ENCODE measurements at places on chromosomes 13 and 19.

DNA sequence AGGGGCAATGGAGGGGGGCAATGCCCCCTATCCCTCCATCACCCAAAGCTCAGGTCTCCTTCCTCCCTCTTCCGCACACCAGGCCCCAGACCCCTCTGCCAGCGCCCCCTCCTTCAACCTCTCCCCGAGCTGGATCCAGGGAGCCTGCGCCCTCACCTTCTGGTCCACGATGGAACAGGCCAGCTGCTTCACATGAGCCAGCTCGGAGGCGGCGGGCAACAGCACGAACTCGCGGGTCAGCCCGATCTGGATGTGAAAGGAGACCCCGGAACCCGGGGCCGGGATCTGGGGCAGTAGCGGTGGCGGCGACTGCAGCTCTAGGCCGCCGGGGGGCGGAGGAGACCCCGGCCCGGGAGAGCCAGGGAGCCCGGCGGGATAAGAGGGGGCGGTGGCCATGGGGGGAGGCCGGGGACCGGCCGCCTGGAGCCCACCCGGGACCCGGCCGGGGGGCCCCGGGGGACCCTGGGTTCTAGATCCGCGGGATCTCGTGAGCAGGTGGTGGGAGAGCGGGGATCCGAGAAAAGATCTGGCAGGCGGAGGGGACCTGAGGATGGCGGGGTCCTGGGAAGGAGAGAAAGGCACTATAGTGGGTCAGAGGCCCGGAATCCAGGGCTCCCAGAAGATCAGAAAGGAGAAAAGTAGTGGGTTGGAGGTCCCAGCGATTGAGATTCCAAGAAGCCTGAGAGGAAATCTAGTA, 791 bp downstream of the PRKD2 start:
- DNase-seq = no peak

- no peak for DNase-seq
Observed at GRCh38 chr19:41849067-41849466, 4.2 kb downstream of the DMRTC2 start.

DNA sequence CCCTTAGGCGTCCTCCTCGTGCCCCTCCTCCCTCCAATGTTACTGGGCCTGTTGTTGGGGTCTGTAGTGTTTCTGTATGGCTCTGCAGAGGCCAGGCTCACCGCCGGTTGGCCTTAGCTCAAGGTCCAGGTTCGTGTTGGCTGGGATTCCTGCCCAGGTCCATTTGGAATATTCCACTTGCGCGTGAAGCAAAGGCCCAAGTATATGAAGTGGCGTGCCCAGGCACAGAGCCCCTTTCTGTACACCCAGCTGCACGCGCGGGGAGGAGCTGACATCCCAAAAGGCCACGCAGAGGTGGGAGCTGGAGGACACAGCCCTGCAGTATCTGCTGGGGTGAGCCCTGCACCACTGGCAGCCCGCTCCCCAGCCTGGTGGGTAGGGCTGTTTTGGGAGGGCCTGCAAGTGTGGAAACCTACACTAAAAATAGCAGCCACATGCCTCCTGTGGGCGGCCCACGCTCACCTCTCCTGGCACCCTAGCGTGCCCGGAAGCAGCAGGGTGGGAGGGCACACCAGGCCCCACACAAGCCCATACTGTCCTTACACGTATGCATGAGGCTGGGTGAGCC, 30.2 kb downstream of the CRTC1 start:
- no peak for DNase-seq

DNA sequence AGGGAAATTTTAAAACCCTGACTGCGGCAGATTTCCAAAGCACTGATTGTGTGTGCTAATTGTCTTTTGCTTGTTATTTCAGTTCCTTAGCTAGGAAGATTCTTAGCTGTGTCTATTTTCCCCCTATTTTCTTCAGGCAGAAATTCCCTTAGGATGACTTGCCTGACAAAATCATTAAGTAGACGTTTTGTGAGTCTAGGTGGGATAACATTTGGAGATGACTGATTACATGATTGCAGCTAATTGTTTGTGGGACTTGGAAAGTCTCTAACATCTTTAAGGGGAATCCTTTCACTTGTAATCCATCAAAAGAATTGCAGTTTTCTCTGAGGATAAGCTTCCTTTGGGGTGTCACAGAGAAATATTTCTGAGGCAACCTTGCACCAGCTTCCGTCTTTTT, 228.0 kb downstream of the OXGR1 start:
- no peak for DNase-seq

DNA sequence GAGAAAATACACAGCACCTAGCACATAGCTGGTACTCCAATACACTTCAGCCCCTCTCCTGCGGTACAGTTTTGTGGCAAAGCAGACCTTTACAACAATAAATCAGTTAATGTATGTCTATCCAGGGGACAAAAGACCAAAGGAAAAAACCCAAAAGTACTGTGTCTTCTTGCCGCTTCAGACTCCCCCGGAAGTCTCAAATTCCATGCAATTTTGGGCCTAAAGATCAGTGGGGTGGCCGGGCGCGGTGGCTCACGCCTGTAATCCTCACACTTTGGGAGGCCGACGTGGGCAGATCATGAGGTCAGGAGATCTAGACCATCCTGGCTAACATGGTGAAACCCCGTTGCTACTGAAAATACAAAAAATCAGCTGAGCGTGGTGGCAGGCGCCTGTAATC, 16.2 kb downstream of the CARS2 start:
- DNase-seq = no peak

GRCh38 chr19:18000915-18001776, 6.8 kb upstream of the ARRDC2 start:
- no peak for DNase-seq

DNA sequence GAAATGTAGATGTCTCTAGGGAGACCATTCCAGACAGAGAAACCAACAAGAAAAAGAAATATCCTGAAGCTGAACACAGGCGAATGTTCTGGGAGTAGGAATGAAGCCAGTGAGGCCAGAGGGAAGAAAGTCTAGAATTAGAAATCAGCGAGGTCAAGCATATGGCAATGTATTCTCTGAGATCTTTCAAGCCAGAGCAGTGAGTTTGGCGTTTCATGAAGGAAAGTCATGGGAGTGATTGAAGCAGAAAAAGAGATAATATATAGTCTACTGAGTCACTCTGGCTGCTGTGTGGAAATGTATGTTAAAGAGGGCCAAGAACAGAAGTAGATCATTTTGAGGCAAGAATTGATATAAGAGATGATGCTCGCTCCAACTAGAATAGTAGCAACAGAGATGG, 576.0 kb downstream of the PCDH17 start:
- no peak for DNase-seq

- peak; percentile 71 for DNase-seq
Observed at GRCh38 chr13:22665506-22665905, 515.3 kb upstream of the SGCG start.

DNA sequence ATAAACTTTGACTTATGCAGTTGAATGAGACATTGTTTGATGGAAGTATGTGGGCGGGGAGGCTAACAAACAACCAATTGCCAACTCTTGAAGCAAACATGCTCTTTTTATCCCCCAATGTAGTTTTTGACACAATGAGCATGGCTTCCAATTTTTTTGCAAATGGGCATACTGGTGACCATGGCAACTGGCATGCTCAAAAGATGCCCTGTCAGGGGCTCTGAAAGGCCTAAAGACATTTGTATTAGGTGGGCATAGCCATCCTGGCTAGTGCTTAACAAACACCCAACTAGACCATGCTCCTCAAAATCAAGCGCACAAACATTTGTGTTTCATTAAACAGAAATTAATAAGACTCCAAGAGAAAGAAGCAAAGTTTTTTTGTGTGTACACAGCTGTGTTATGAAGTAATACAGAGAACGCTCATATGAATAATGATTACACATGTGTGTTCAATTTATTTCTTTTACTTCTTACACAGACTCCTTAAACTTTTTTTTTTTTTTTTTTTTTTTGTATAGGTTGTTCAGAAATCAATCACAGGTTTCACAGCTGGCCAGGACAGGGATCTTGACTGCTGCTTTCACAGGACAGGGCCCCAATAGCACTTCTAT, 95.6 kb downstream of the DLEU7 start:
- DNase-seq = no peak

GRCh38 chr13:60328073-60328472, 68.9 kb upstream of the TDRD3 start:
- DNase-seq = no peak

DNA sequence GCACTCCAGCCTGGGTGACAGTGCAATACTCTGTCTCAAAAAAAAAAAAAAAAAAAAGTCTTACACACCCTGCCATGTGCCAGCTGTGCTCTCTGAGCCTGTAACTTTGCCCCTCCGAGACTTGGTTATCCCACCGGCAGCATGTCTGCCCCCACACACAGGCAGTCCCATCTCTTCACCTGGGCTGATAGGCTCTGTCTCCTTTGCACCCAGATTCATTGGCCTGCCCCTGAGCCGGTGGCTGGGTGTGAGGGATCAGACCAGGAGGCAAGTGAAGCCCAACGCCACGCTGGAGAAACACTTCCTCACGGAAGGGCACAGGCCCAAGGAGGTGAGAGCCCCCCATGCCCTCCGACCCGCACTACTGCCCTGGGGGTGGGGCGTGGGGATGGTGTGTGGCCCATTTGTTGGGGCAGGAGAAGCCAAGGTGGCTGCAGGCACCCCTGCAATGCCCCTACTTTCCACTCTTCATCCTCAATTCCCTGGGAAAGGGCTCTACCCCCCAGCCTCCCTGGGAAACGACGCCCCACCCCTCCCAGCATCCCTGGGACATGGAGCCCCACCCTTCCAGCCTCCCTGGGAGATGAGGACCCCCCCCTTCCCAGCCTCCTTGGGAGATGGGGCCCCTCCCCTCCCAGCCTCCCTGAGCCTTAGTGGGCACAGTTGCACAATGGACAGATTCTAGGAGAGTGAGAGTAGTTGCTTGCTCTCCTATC, 45.3 kb downstream of the CERS4 start:
- no peak for DNase-seq

DNA sequence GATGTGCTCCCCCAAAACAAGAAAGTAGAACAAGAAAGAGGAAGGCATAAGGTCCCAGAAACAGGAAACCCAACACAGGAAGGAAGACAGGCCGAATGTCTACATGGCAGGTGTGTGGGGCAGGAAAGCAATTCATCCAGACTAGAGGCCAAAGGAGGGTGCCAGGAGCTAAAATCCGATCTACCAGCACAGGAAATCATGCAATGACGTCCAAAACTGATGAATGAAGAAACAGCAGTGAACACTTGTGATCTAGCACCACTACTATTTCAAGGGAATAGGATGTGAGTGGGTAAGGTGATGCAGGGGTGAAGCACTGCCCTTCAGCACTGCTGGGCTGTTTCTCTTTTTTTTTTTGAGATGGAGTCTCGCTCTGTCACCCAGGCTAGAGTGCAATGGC, 59.1 kb downstream of the DOCK9 start:
- DNase-seq = no peak

GRCh38 chr13:29591310-29591709, 4.2 kb downstream of the SLC7A1 start:
- no peak for DNase-seq

DNA sequence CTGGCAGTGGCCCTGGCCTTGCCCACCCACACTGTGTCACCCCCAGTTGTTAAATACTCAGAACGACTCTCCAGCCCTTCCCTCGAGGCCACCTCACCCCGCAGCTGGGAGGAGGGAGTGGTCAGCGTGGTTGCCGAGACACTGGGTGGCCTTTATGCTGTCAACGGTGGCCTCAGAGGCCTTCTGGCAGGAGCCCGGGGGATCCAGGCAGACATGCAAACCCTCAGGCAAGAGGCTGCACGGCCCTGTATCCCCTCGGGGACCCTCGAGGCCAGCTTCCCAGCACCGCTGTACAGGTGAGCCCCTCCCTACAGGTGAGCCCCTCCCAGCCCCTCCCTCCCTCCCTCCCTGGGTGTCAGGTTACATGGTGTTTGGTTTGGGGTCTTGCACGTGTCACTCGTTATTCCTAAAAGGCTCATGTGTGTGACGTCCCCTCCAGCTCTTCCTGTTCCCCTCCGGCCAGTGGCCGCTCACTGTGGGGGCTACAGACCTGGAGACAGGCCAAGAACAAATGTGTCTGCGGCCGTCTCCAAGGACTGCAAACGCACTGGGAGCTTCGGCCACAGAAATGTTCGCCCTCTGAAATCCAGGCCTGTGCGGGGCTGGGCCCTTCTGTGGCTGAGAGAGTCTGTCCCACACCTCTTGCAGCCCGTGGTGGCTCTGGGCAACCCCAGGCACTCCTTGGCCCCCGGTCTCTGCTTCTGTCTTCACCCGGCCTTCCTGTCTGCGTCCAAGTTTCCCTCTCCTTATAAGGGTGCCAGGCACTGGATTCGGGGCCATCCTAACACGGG, at the start of gene TEKTIP1:
TEKTIP1 (plus strand) TSS at position 210 of the 791 bp plus-strand sequence; CDS start at position 214, 4 bp downstream.
- no peak for DNase-seq

- no peak for DNase-seq
Observed at GRCh38 chr19:1749373-1750342, 3.6 kb upstream of the ONECUT3 start.

GRCh38 chr19:937259-937694, 11.4 kb downstream of the ARID3A start:
- no peak for DNase-seq

DNA sequence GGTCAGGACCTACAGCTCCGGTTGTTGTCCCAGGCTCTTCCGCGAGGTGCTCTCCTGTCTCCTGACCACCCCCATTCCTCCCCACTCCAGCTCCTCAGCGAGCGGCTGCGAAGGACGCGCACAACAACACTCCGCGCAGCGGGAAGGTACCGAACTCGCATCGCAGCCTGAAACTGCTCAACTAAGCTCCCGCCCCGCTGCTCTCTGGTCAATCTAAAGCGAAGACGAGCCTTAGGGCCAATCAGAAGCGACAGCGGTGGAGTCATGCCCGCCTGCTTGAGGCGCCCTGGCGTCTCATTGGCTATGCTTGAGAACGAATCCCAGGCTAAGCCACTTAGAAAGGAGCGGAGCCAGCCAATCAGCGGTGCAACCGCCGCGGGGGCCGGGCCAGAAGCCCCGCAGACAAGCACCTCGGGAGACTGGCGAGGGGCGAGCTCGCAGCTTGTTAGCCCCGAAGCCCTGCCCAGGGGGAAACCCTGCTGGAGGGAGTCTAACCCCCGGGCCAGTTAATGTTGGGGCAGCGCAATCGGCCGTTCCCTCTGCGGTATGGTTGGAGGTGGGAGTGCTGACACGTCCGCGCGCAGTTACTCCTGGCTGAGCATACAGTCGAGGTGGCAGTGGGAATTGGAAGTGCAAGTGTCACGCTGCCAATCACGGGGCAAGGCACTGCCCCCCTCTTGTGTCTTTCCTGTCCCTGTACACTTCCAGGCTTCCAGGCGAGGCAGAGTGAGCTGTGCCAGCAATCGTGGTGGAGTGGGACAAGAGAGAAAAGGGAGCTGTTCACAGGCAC, 1.9 kb upstream of the ZBTB32 start:
- peak; percentile 95 for DNase-seq

GRCh38 chr19:56066152-56067023, 54.7 kb downstream of the ZNF787 start:
- peak; percentile 15 for DNase-seq

DNA sequence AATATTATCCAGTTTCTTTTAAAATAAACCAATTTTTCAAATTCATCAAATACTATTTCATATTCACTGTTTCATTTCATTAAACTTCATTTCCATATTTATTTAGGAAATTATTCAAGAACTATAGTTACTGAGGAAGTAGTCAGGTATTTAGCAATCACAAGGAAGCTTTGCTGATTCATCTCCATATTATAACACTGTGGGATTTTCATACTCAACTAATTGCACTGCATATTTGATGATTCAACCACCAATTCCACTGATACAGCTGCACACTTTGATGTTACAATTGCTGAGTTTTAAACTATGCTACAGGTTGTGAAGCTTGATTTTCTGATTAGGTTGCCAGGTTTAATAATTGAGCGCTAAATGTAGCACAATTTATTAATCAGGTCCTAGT, 556.8 kb upstream of the SLITRK1 start:
- DNase-seq = no peak

- no peak for DNase-seq
Observed at GRCh38 chr13:25967144-25967543, 84.7 kb downstream of the SHISA2 start.

Data from NCI-H2081 treated with DMSO at 0.1 percent for 48 hours (cell line).